ENCODE measurements at places on chromosomes 16 and 17.

DNA sequence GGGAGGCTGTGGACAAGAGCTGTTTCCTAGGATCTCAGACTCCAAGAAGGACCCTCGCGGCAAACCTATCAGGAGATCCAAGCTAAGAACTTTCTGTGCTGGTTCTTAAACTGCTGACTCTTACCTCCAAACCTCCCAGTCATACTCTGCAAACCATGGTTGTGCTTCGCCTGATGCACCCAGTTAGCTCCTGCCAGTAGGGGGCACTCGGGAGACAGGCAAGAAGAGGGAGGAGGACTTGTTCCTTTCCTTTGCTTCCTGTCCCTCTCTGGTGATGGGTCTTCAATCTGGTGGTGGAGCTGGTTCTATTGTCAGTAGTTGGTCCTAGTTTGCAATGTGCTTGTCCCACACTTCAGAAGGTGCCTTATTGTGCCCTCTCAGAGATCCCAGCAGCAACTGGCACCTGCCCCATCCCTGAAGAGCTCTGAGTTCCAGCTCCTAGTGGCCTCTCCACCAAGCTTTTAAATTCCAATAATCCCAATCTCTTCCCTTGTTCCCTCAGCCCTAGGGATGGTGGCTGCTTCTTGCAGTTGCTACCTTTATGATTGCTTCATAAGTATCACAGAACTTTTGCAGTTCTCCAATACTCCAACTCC lies 113.5 kb upstream of the RPL38 start:
- DNase-seq = peak; percentile 42

DNA sequence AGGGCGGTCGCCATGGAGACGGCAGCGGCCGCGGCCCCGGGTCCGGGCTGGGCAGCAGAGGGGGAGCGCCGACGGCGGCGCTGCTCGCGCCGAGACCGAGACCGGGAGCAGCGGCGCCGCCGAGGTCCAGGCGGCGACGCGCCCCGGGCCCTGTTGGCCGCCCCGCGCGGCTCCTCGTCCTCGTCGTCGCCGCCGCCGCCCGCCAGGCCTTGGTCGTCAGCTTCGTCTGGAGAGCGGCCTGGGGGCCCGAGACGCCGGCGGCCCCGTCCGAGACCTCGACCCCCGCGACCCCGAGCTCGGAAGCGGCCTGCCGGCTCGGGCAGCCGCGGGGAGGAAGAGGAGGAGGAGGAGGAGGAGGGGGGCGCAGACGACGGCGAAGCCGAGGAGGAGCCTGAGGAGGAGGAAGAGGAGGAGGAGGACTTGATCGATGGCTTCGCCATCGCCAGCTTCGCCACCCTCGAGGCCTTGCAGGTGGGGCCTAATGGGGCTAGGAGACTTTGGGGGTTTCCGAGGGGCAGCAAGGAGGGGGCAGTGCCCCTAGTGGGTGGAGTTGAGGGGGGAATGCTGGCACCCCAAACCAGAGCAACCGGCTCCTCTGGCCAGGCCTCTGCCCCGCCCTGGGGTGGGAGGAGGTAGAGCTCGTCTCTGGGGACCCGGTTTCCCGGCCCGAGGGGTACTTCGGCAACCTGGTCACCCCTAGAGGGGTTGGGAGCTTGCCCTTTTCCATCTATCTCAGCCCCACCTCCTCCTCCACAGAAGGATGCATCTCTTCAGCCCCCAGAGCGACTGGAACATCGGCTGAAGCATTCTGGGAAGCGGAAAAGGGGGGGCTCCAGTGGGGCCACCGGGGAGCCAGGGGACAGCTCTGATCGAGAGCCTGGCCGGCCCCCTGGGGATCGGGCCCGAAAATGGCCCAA lies 1.5 kb downstream of the FBRS start:
- no peak for DNase-seq

DNA sequence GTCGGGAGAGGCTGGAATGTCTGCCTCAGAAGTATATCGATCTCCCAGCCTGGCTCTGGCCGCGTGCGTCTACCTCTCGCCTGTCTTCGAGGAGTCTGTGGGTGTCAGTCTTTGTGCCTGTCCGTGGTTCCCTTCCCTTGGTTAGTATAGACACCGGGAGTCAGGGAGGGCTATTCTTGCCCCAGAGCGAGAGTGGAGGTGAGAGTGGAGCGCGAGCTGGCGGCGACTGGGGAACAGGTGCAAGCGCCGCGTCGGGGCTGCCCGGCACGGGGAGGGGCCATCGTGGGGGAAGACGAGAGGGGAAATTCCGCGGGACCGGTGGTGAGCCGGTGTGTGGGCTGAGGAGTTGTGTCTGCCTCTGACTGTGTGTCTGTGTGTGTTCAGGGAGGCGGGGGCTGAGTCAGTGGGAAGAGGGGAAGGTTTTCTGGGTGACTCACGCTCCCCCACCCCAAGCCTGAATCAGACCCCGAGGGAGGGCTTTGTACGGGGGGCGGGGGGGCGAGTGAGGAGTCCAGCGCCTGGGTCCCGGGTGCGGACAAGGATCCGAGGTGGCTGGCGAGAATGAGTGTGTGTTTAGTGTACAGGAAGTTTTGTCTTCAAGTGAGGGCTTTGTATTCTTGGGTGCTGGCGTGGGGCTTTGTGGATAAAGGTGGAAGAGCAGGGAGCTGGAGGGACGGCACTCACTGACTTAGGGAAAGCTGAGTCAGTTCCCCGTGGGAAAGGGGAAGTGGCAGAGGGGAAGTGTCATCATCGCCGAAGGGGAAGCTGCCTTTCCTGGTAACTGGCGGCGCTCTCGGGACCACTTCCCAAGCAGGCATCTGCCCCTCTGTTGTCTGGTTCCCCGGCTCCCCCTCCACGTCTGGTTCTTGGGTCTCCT lies 8.6 kb downstream of the KDM6B start:
- DNase-seq = no peak

GRCh38 chr17:57454729-57455062 lies 198.4 kb downstream of the MSI2 start:
- DNase-seq = no peak

- DNase-seq = peak; percentile 87
Observed at GRCh38 chr17:37643118-37643766, at the start of gene DDX52. DDX52 (minus strand) TSS chr17:37643446; CDS start chr17:37643420, 26 bp downstream.

GRCh38 chr17:31882571-31882970 lies 18.9 kb downstream of the UTP6 start:
- no peak for DNase-seq

DNA sequence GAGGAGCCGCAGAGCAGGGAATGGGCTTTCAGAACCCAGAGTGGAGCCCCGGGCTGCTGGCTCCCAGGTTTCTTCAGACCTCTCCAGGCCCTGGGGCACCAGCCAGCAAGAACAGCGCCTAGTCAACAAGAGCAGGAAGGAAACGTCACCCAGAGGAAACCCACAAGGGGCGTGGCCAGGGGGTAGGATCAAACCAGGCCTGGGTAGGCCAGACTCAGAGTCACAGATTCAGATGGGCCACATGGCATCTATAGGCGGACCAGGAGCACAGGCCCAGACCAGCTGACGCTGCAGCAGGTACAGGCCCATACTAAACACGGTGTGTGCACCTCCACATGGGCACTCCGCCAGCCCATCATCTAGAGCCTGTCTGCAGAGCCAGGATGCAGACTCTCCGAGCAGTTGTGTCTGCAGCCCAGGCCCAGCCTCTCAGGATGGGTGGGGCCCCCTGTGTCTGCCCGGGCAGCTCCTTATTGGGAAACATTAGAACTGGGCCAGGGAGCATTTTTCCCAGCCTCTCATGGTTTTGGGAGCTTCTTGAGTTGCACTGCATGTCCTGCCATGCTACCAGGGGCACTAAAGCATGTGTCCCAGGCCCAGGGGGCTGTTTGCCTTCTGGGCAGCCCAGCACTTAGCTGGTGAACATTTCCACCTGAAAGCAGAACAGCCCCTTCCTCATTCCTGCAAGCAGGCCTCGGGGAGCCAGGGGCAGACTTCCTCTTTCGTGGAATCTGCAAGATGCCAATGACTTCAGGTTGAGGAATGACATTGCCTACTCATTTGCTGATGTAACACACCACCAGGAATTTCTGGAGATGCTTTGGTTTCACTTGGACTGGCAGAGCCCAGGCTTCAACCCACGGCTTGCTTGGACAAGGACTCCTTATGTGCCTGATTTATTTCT lies at the start of gene NLRP1:
Gene NLRP1, minus strand, starts transcription at position 127 of the 904 bp plus-strand sequence. CDS start 552 bp downstream, outside the sequence.
- no peak for DNase-seq

- no peak for DNase-seq
Observed at GRCh38 chr16:4900750-4901149, 36.2 kb downstream of the PPL start.

DNA sequence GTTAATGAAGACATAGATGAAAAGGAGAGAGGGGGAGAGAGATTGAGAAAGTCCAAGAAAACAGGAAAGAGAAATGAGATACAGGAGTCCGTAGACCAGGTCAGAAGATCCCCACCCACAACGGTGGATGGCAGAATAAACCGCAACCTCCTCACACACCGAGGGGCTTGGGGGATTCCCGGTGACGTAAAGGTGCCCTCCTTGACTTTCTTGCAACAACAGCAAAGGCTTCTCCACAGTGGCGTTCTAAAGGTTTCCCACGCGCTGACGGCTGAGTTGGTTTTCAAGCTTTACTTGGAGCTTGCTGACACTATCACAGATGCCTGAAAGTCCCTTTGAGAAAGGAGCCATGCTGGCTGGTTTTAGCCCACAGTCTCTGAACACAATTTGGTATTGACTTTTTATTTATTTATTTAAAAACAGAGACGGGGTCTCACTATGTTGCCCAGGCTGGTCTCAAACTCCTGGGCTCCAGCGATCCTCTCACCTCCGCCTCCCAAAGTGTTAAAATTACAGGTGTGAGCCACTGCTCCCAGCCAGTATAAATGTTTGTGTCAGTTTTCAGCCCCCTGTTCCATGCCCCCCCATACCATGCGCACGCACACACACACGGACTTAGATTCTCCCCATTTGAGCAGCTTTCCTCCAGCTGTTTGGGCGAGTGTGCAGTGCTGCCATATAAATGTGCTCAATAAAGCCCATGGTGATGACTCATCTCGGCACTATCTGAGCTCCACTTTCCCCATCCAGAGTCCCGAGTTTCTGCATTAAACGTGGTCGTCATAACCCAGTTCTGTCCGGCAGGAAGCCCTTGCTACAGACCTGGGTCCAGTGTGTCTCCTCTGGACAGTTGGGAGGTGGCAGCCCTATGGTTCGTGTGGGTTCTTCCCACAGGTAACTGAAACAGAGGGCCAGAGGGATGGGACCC lies 33.0 kb upstream of the SEC14L1 start:
- DNase-seq = no peak

GRCh38 chr17:77566566-77567138 lies 391.9 kb upstream of the TNRC6C start:
- DNase-seq = no peak

DNA sequence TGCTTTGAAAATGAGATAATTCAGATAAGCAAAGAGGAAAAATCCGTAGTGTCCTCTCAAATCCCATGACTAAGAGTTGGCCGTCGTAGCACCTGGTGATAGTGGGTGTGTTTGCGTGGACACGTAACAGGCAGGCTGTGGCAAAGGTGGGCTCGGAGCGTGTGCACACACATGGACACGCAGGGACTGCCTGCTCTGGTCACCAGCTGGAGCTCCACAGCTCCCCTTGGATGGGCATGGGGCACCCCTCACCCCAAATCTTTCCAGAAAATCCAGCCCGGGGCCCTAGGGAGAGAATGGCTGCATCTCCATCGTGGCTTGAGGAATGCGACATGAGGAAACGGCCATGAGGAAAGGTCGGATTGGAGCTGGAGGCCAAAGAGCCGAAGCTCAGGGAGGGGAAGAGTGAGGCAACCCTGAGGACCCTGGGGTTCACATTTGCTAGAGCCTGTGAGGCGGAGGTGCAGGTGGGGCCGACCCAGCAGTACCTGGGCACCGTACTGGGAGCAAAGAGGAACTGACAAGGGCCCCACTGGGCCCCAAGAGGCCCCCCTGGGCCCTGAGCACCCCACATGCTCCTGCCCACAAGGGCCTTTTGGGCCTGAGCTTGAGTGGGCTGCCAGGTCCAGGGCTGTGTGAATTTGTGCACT lies 51.6 kb downstream of the DNAH17 start:
- DNase-seq = no peak

DNA sequence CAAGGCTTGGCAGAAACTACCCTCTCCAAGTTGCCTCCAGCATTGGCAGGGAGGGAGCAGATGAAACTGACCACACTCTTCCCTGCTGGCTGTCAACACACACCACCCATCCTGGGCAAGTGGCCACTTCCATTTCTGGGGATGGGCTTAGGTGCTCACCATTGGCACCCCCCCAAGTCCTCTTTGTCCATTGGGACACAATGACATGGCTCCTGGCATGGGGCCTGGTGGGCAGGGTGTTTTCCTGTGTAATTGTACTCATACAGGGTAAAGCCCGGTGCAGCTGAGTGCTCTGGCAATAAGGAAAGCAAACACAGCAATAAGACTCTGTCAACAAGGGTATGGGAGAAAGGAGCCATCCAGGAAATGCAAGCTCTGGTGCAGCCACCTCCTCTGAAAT lies 22.6 kb downstream of the SCNN1B start:
- DNase-seq = no peak

GRCh38 chr17:38703742-38704605 lies 1.1 kb upstream of the MLLT6 start:
- peak; percentile 85 for DNase-seq

DNA sequence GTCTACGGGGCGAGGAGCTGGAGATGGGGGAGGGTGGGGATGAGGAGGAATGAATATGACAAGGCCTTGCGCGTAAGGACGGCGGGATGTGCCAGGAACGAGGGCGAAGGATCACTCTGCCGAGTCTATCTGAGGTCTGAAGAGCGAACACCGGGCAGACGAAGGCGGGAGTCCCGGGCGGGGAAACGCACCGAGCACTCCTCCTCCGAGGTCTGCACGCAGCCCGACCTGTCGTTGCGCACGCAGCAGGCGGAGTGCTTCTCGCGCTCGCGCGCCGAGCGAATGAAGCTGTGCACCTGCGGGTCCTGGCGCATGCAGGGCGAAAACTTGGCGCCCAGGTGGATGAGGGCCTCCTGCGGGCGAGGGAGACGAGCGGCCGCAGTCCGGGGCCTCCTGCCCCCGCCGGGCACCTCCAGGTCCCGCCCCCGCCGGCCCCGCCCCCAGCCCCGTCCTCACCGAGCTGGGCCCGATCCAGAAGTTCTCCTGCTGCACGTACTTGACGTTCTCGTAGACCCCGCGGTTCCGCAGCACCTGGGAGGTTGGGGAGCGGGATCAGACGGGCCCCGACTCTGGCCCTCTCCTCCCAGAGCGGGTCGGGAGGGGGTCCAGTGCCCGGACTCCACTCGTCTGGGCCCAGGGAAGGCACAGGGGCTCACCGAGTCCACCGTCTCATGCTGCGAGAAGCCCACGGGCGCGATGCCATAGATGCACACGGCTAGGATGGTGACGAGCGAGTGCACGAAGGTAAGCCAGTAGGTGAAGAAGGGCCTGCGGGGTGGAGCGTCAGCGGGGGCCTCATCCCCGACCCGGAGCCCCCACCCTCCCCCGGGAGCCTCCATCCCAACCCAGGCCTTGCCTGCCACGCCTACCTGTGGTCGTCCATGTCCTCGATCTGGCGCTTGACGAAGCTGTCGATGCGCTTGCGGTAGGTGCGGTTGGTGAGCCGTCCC lies 7.6 kb downstream of the SNRNP25 start:
- no peak for DNase-seq

All from SK-N-DZ (cell line).